CD4-positive, alpha-beta T cell treated with Interleukin-6 for 4 hours (primary cell): ENCODE measurements at places on chromosomes 11 and 22.

DNA sequence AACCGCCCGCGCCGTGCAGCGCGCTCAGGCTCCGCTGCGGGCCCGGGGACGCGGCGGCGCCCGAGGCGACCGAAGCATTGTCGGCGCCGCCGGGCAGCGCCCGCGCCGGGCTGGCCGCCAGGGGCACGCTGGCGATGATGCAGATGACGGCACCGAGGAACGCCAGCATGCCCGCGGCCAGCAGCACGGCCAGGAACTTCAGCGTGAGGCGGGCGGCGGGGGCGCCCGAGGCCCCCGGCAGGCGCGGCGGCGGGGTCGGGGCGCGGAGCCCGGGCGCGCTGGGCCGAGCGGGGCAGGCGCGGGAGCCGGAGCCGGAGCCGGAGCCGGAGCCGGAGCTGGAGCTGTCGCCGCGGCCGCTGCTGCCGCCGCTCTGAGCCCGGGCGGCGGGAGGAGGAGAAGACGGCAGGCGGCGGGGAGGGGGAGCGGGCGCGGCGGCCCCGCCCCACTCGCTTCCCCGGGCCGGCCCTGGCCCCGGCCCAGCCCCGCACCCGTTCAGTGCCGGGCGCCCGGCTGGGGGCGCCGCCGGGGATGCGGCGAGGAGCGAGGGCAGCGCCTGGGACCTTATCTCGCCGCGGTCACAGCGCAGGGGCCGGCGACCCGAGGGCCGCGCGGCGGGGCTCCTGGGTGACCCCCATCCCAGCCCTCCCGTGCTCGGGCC, at the start of gene NPTXR:
Gene NPTXR, minus strand, starts transcription at position 372 of the 658 bp plus-strand sequence.
- peak; percentile 61 for DNase-seq

DNA sequence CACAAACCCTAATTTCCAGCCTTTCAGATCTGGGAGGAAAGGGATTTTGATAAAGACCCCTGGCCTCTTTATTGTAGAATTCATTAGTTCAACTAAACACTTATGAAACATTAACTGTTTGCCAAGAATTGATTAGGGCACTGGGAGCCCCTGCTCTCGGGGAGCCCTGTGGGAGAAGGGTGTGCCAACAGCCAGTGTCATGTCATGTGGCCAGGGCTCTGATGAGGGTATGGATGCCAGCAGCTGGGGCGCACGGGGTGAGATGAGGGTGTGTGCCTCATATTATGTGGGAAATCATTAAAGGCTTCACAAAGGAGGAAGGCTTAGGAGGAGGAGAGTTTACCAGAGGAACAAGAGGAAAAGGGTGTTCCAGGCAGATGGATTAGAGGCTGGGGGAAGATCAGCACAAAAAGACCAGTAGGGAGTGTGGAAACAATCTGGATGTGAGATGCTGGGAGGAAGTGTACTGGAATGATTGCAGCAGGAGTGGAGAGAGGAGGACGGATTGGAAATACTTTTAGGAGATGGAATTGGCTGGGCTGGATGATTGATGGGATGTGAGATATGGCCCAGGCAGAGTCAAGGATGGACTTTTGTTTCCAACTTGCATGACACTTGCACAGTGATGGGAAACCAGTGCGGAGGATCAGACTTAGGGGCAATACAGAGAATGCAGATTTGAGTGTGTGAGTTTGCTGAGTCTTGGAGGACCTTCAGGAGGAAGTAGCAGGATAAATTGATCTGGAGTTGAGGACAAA, 137.8 kb downstream of the CSNK2A3 start:
- DNase-seq, result no peak

DNA sequence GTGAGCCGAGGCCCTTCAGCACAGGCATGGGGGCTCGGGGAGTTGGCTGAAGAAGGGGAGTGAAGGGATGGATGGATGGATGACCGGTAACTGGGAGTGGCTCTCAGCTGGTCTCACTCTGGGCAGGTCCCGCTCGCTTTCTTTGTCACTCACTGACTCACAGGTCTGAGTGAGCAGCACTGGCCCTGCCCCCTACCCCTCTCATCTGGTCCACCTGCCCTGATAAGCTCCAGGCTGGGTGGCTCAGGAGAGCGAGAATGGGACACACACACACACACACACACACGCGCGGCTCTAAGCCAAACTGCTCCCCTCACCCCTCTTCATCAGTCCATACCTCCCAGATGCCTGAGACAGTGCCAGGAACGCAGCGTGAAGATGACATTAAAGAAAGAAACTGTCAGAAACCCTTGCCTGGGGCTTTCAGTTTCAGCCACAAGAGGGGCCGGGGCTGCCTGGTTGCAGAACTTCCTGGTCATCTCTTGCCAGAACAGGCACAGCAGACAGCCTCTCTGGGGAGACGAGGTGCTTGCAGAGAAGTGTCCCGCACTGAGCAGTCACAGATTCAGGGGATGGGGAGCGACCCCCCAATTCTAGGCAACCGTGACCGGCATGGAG, 16.5 kb upstream of the SHISAL1 start:
- DNase-seq, result no peak

DNA sequence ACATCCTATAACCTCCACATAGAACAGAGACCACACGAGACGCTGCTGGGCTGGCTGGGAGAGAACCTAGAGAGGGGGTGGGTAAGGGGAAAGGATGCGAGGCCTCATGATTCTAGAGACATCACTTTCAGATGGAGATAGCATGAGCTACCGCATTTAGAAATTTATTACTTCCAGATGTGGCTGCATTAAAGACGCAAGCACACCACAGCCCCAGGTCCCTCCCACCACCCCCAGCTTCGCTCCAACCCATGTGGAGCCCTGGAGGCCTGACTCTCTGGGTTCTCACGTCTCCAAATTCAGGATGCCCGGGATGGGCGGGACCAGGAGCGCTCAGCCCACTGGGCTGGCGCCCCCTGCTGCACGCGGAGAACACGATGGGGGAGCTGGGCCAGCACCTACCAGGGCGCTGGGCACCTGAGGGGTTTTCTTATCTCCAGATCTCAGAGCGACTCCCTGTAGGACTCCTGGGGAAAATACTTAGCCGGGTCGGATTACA, 13.6 kb downstream of the MRPL21 start:
- peak; percentile 9 for DNase-seq

DNA sequence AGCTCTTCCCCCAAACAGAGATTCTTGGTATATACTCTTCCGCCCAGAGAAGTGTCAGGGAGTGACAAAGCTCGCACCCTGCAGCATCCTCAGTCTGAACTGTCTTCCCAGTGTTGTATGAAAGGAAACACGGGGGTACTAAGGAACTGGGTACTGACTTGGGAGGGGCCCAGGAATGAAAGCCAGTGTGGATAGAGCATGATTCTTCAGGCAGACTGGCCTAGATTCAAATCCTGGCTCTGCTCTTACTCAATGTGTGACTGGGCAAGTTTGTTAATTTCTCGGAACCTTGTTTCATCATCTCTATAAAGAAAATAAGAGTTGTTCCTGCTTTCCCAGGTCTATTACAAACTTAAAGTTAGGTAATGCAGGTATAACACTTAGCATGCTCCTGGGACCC, 266.0 kb upstream of the NARS2 start:
- no peak for DNase-seq

- no peak for DNase-seq
Observed at GRCh38 chr11:100629671-100630070, 57.4 kb upstream of the ARHGAP42 start.

DNA sequence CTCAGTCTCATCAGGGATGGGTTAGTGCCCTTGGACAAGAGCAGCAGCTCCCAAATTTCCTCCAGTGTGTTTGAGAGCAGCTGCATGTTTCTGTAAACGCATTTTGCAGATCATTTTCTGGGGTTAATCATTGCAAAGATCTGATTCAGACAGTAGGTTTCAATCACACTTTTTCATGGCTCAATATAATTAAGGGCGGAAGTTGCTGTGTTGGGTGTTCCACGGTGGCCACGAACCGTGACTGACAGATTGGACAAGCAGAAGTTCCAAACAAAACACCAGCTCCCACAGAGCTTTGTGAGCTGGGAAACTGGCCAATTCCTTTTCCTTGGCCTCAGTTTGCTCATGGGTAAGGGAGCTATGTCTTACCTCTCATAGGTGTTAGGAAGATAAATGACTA, 8.4 kb upstream of the RASSF10 start:
- DNase-seq, result no peak

DNA sequence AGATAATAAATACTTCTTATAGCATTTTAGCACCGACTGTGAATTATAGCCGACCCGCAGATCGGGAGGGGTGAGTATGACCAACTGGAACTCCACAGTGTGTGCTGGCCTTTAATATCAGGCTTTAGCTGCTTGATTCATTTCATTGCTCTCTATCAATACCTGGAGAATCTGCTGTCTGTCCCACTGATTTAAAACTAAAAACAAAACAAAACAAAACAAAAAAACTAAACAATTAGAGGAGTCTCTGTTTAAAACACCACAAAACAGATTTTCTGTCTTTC, 216.8 kb downstream of the FAT3 start:
- no peak for DNase-seq

GRCh38 chr11:115709297-115709696, 205.1 kb upstream of the CADM1 start:
- no peak for DNase-seq

- DNase-seq, result no peak
Observed at GRCh38 chr11:105611572-105612441, 1.9 kb downstream of the GRIA4 start.

- DNase-seq, result no peak
Observed at GRCh38 chr22:42114721-42115120, 15.9 kb downstream of the CYP2D6 start.

DNA sequence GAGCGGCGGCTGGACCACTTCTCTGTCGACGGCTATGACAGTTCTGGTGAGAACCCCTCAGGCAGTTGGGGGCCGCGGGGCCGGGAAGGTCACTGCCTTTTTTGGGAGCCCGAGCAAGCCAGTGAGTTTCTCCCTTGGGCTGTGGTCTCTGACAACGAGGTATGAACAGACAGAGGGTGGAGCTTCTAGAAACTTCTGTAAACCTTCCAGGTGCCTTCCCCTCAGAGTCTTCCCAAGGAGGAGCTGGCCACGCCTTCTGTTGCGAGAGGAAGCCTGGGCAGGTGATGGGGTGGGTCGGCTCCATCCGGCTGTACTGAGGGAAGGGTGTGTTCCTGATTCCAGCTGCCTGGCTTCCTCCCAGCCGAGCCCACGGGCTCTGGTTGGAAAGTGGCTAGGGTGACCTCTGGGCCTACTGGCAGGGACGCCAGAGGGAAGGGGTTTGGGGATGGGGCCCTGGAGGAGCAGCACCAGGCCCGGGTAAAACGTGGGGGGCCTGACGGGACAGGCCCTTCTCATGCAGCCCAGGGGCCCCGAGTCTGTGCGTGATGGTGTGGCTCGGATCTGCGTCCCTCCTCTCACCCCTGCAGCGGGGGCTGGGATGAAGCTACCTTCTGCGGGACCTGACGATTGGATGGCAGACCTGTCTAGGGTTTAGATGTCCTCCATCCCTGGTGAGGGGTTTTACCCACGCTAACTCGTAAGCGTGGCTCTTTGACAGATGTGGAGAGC, 110.8 kb downstream of the KCNQ1OT1 start:
- DNase-seq, result no peak

DNA sequence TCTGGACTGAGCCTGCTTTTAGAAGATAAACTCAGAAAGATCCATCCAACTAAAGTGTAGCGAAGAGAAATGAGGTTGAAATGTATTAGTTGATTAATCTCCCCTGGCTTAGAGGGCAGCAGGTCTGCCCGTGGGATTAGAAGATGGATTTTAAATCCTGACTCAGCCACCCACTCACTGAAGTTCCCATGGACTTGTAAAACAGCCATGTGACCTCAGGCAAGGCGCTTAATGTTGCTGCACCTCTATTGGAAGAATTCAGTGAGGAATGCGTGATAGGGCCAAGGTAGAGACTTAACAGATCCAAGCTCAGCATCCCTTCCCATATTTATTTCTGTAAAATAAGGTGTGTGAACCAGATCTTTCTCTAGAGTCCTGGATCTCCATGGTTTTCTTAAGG, 45.1 kb upstream of the ELF5 start:
- DNase-seq, result no peak

DNA sequence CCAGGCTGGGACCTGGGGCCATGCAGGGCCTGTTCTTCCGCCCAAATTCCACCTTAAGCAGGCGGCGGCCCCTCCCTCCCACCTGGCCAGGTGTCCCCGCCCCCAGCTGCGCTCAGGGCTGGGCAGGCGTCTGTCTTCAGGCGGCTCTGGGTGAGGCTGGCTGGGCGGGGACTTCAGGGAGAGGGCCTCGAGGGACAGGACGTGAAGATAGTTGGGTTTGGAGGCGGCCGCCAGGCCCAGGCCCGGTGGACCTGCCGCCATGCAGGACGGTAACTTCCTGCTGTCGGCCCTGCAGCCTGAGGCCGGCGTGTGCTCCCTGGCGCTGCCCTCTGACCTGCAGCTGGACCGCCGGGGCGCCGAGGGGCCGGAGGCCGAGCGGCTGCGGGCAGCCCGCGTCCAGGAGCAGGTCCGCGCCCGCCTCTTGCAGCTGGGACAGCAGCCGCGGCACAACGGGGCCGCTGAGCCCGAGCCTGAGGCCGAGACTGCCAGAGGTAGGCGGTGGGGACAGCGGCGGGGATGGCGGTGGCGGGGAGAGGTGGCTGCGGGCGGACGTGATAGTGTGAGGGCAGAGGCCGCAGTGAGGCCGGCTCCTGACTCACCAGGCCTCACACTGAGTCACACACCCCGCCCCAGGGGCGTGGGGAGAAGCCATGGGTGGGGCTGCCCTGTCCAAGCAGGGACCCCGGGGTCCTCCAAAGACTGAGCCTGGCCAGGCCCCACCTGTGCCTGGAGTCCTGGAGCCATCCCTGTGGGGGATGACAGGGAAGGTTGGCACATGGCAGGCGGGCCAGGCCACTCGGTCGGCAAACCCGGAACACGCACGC, at the start of gene PKP3:
Gene PKP3, plus strand, starts transcription at position 176 of the 824 bp plus-strand sequence. Its CDS starts 84 bp downstream, at position 260.
- no peak for DNase-seq

- peak; percentile 88 for DNase-seq
Observed at GRCh38 chr11:44094260-44094868, 1.1 kb upstream of the EXT2 start.

DNA sequence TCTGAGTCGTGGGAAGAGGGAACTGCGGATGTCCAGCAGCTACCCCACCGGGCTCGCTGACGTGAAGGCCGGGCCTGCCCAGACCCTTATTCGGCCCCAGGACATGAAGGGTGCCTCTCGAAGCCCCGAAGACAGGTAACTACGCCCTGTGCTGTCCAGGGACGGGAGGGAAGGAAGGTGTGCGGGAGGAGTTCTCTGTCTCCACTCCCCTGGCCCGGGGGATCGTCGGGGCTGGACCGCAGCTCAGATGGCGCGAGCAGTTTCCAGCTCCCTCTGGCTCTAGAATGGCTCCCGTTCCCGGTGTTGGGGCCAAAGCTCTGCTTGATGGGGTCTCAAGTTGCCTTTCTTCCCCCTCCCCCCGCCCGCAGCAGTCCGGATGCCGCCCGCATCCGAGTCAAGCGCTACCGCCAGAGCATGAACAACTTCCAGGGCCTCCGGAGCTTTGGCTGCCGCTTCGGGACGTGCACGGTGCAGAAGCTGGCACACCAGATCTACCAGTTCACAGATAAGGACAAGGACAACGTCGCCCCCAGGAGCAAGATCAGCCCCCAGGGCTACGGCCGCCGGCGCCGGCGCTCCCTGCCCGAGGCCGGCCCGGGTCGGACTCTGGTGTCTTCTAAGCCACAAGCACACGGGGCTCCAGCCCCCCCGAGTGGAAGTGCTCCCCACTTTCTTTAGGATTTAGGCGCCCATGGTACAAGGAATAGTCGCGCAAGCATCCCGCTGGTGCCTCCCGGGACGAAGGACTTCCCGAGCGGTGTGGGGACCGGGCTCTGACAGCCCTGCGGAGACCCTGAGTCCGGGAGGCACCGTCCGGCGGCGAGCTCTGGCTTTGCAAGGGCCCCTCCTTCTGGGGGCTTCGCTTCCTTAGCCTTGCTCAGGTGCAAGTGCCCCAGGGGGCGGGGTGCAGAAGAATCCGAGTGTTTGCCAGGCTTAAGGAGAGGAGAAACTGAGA, 1.4 kb downstream of the ADM start:
- DNase-seq, result peak; percentile 52
